Immature natural killer cell (primary cell): ENCODE measurements at places on chromosomes 3 and 15. TPM values are rescaled to one million over a fixed set of nuclear protein-coding genes. Genes with fewer than 3 reads are reported as not detected.

SEC62 gene
- 155 TPM for polyA plus RNA-seq

DNA sequence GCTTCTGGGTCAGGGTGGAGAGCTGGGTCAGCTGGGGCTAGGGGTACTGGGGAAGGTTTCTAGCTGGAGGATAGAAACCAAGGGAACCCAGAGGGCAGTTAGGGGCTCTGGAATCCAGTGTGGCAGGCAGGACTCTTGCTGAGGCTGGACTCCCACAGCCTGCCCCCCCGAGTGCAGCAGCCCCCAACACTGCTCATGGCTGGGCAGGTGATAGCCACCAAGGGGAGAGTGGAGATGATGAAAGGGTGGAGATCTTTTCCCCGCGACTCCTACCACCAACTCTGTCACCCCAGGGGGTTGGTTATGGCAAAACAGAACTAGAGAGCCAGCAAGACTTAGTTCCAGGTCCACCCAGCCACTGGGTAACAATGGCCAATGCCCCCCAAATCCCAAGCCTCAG lies 16.9 kb upstream of the LINGO1 start:
- no peak overlapping the region for H3K4me3 ChIP-seq
- H3K4me1 ChIP-seq: no peaks in the 10 kb centered on the region
- DNase-seq: no peak
- peaks cover 10% of the 10 kb centered on the region for H3K27me3 ChIP-seq
- H3K27ac ChIP-seq: no peak overlapping the region
- H3K36me3 ChIP-seq: no peaks in the 10 kb centered on the region

DNA sequence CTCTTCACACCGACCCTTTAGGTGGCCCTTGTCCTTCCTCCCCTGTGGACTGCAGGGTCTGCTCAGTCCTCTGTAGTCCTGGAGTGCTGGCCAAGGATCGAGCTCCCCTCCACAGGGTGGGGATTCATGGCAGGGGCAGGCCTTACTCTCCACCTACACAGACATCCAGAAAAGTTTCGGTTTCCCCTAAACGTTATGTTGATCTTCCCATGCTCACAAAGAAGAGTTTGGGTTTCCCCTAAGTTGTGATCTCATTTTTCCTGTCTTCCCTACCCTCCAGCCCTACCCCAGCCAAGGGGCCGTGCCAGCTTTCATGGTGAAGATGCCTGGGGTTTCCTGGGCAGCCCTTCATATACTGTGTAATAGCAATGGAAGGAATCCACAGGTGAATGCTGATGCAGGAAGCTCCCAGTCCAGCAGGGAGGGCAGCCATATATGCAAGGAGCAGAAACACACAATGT lies 10.3 kb downstream of the STOML1 start:
- H3K36me3 ChIP-seq: peaks cover 7% of the 10 kb centered on the region
- H3K27ac ChIP-seq: no peak overlapping the region
- H3K4me1 ChIP-seq: no peaks in the 10 kb centered on the region
- H3K4me3 ChIP-seq: no peak overlapping the region
- H3K27me3 ChIP-seq: no peaks in the 10 kb centered on the region

- peaks cover 6% of the 10 kb centered on the region for H3K36me3 ChIP-seq
- no peak for DNase-seq
- H3K4me3 ChIP-seq: no peak overlapping the region
- H3K27ac ChIP-seq: peak overlapping the region; percentile 28
Measured at GRCh38 chr3:53328746-53329145, 18.6 kb downstream of the DCP1A start.

GRCh38 chr3:114450008-114450596 lies 156.3 kb downstream of the TIGIT start:
- H3K27ac ChIP-seq: no peak overlapping the region
- H3K4me1 ChIP-seq: no peaks in the 10 kb centered on the region
- peaks cover 3% of the 10 kb centered on the region for H3K27me3 ChIP-seq
- no peak overlapping the region for H3K4me3 ChIP-seq
- no peak for DNase-seq
- no peaks in the 10 kb centered on the region for H3K36me3 ChIP-seq

DNA sequence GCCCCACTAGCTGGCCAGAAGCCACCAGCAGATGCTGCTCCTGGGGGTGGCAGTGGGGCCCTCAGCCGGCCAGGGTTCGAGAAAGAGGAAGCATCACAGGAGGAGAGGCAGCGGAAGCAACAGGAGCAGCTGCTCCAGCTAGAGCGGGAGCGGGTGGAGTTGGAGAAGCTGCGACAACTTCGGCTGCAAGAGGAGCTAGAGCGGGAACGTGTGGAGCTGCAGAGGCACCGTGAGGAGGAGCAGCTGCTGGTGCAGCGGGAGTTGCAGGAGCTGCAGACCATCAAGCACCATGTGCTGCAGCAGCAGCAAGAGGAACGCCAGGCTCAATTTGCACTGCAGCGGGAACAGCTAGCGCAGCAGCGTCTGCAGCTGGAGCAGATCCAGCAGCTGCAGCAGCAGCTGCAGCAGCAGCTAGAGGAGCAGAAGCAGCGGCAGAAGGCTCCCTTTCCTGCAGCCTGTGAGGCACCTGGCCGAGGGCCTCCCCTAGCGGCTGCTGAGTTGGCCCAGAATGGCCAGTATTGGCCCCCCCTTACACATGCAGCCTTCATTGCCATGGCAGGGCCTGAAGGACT lies 17.5 kb upstream of the APEH start:
- no peaks in the 10 kb centered on the region for H3K4me1 ChIP-seq
- H3K36me3 ChIP-seq: no peaks in the 10 kb centered on the region
- no peak for DNase-seq

GRCh38 chr3:46711760-46712159 lies 5.9 kb downstream of the PRSS50 start:
- DNase-seq: no peak
- no peak overlapping the region for H3K27ac ChIP-seq
- no peaks in the 10 kb centered on the region for H3K36me3 ChIP-seq
- H3K4me1 ChIP-seq: no peaks in the 10 kb centered on the region
- no peaks in the 10 kb centered on the region for H3K27me3 ChIP-seq
